ENCODE measurements at places on chromosomes 3 and 15. TPM values are rescaled to one million over a fixed set of nuclear protein-coding genes. Genes with fewer than 3 reads are reported as not detected.

DNA sequence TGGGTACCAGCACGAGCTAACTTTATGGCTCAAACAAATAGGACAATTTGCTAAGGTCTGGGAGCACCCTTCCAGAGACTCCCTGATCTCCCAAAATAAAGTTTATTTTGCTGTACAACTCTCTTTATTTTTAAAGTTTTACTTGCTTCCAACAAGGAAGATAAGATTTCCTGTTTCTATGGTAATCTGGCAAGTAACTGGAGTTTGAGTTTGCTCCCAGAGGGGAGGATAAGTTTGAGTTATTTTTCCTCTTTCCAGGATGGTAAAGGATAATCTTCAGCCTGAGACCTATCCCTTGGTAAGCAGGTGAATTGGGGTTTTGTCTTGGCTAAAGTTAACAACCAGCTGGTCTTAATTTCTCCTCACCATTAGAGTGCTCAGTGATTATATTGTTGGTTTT is 1019.4 kb upstream of the ALCAM start:
- no peak for DNase-seq

DNA sequence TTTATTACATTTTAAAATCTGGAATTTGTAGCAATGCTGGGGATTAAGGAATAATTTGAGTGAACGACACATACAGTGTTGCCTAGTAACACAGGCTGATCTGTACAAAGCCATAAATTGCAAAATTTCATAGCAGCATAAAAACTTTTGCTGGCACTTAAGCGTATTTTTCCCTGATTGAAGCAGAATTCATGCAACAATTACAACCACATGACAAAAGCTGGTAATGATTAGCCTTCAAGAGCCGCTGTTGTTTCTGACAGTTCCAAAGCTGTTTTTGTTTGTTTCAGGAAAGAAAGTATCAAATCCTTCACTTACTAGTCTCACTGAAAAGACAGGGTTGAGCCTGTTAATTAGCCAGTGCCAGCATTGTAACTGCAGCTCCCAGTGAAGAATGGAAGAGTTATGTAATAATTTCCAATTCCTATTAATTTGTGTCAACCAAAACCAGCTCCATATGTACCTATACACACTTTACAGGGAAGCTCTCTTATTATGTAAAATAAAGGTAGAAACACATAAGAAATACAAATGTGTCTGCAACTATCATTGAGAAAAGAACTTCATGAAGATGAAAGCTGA is 60.7 kb downstream of the AGTR1 start:
- no peak for DNase-seq

DNA sequence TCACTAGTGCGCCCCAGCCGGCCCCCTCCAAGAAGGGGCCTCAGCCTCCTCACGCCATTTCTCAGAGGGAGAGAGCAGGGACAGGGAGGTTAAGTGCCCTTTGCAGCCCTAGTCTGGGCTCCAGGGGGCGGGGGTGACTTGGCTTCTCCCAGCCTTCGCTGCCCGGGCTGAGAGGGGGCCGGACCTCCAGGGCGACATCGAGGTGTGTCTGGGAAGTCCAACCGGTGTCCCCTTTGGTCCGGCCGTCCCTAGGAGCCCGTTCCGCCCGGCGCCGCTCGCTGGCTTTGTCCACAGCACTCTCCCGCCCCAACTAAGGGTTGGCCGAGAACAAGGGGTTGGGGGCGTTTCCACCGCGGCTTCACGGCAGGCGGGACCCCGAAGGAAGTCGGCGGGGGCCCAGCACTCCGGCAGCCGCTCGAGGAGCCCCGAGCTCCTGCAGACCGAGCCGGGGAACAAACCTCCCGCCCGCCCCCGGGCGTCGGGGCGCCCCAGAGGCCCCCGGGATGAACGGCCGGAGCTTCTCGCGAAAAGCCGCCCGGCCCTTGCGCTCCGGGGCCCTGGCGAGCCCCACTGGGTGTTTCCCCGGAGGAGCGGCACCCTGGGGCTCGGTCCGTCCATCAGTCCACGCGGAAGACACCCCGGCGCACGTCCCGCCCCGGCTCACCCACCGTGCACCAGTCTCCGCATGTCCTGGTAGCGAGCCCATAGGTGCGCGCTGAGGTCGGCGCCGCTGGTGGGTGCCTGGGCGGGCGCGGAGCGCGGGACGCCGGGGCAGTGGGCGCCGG is 627 bp downstream of the NT5DC2 start:
- no peak for DNase-seq

DNA sequence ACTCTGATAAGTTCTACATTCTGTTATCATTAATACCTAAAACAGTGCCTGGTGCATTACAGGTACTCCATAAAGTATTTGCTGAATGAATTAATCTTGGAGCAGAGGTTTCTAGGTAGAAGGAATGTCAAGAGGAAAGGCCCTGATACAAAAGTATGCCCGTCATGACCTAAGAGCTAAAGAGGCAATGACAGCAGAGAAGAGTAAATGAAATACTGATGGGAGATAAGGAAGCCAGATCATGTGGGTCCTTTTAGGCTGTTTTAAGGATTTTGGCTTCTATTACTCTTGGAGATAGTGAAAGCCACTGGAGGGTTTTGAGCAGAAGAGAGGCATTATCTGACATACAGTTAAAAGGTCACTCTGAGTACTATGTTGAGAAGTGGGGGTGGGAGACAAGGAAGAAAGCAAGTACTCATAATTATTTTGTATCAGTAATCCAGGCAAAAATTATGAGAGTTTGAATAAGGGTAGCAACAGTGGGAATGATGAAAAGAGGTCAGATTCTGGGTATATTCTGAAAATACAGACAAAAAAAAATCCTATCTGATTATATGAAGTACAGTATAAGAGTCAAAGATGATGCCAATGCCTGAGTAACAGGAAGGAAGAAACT is 48.3 kb downstream of the DENND4A start:
- no peak for DNase-seq

DNA sequence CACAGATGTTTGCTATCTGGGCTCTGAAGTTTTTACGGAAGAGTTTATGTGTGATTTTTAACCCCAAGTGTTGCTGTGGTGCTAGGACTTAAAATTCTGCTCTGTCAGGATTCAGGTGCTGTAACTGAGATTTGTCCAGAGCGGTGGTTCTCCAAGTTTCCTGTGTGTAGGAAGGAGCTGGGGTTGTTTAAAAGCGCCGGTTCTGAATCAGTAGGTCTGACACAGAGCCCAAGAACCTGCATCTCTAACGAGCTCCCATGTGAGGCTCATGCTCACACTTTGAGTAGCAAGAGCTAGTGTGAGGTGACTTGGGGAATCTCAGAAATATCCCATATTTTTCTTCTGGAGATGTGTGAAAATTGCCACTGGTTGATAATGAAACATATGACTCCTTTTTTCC is 325.5 kb downstream of the SATB1 start:
- DNase-seq: no peak

- DNase-seq: no peak
Observed at GRCh38 chr15:41804361-41804760, 23.5 kb upstream of the JMJD7 start.

GRCh38 chr3:149808209-149808829 is 4.7 kb upstream of the RNF13 start:
- peak; percentile 15 for DNase-seq

DNA sequence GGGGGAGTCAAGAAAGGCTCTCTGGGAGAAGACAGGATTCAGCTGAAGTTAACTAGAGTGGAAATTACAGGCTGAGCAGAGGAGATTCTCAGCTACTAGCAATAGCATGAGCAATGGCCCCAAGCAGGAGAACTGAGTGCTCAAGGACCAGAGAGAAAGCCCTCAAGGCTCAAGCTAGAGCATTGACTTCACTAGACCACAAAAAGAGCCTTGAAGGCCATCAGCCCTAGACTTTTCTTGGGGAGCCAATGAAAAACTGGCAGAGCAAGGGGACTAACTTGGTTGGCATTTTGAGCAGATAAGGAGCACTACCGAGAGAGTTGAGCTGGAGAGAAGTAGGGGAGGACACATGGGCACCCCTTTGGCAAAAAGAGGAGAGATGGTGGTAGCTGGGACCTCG is 277.6 kb downstream of the FEZF2 start:
- no peak for DNase-seq

DNA sequence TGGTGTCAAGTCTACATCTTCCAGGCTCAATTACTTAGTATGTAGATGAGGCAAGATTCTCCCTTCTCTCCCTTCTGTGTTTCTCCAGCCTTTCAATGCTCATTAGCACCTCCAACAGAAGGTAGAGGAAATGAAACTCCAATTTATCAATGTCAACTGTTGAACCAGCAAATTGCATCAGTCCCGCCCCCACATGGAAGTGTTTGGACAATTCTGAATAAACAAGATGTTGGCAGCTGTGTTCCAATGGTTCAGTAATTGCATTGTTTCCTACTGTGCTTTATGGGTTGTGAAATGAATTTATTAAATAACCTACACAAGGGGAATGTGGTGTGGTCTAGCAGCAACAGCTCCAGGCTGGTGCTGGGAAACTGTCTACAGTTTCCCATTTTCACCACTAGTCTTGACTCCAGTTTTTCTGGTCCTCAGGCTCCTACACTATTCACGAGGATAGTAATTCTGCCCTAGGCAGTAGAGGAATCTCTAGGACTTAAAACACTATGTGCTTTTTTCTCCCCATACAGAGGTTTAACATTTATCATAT is 91.9 kb downstream of the MB21D2 start:
- DNase-seq: no peak

GRCh38 chr15:92061511-92062195 is 208.1 kb downstream of the SLCO3A1 start:
- DNase-seq: no peak

GRCh38 chr3:187997946-187998561 is 155.9 kb upstream of the LPP start:
- DNase-seq: no peak

DNA sequence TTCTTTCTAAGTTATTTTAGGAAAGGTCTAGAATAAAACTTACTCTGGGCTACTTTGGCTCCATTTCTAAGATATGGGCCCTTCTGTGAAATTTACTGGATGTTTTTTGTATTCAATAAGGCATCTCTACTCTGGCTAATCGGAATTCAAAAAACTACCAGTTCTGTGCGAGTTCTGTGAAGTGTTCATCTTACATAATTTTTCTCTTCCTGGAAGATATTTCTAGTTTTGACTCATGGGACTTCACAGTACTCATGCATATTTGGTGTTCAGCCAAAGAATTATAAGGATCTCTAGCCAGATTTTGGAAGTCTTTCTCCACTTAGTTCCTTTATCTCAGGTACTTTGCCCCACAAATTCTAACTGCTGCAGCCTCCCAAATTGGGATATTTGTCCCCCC is 46.4 kb upstream of the MBNL1 start:
- DNase-seq: no peak

GRCh38 chr15:35986191-35986721 is 440.3 kb upstream of the DPH6 start:
- DNase-seq: no peak

GRCh38 chr3:47056705-47057104 is 77.2 kb downstream of the NBEAL2 start:
- no peak for DNase-seq

DNA sequence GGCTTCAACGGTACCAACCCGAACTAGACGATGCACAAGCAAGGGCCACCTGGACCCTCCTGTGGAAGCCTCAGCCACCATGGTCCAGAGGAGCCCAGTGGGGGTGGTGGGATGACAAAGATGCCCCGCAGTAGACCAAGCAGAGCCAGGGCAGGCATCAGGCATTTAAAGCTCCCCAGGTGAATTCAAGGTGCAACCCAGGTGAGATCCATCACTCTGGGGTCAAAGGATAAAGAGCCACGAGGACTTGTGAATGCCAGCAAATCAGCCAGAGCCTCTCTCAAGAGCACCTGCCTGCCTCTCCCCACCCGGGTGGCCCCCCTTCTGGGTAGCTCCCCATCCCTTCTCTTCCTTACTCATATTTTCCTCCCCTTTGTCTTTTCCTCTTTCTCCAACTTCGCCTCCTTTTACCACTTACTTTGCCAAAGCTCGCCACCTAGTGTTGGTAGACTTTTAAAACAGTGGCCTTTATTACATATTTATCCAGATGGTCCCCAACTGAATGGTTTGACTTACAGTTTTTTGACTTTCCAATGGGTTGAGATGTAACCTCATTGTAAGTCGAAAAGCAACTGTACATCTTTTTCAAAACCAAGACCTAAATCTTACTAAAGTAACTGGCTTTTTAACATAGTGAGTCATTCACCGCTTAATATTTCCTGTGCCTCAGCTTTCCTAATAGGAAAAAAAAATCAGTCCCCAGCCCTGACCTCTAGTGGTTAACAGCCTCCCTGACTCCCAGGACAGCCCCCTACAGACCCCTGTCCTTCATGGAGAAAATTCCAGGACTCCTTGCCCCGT is 18.8 kb downstream of the PLA2G4F start:
- no peak for DNase-seq

STRIT1 gene
- total RNA-seq: not detected

C3orf22 gene
- total RNA-seq: not detected

All from T-helper 17 cell (primary cell).